ENCODE measurements at places on chromosomes 13 and 19.

DNA sequence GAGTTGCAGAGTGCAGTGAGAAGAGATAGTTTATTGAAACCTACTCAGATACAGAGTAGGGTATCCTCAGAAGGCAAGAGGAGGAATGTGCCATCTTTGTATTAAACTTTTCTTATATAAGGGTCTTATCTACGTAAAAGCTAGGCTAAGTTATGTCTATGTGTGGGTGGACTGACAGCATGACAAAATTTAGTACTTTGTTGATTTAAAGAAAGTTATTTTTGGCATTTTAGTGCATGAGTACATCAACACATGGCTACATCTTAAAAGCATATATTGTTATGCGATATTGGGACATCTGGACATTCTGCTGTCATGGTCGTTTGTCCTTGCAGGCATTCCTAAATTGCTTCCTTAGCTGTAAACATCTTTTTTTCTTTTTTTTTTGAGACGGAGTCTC lies 19.0 kb upstream of the ATP8A2 start:
- no peak for DNase-seq

DNA sequence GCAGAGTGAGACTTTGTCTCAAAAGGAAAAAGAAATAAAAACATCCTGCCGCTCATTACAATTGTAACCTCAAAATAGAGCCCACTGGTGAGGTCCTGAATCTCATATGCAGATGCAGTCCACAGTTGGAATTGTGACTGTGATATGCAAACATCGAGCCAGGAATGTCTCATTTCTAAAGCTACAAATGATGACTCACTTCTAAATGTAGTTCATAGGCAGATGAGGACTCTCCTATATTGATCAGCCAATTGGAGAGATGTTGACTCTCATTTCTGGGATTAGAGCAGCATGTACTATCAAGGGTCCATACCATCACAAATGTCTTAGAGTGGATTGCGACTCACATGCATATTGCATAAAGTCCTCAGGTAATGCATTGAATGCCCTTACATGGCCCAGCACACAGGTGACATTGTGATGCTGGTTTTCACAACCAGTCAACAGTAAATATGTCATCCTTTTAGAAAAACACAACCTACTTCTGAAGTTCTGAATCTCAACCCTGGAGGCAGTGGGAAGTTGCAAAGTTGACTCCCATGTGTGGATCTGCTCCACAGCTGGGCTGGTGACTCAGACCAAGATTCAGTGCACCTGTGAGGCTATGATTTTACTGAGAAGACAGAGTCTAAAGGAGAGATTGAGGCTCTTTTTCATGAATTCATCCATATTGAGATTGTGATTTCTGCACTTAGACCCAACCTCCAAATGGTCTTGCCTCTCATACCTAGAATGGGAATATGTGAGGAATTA lies 16.9 kb upstream of the ZNF254 start:
- DNase-seq = no peak

DNA sequence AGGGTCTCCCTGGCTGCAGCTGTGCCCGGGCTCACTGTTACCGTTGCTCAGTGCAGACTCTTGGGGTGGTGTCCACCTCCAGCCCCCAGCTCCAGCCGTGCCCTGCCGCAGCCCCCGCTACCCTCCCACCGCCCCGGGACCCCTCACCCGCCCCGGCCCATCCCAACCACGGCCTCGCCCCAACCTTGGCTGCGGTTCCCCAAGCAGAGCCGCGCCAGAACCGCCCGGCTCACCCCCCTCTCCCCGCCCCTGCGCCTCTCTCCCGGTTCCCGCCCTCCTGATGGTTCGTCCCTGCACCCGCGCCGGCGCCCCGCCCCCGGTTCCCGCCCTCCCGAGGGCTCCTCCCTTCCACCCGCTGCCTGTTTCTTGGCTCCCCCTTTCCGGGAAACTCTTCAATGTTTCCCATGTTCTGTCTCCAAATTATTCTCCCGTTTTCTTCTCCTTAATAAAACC lies 40.3 kb downstream of the ANKRD10 start:
- DNase-seq = peak; percentile 17

- peak; percentile 70 for DNase-seq
These were observed 6.4 kb downstream of the ANGPTL6 start for GRCh38 chr19:10095948-10096614.

DNA sequence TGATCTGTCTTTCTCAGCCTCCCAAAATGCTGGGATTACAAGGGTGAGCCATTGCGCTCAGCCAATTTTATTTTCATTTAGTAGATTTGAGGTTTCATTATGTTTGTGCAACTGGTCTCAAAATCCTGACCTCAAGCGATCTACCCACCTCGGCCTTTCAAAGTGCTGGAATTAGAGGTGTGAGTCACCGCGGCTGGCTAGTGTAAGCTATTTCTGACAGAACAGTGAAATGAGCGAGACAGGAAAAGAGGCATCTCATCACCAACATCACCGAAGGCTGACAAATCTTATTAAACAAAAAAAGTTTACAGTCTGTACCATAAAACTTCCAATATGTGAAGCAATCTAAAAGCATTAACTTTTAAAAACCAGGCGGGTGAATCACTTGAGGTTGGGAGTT lies 12.2 kb upstream of the ZNF888 start:
- no peak for DNase-seq

- DNase-seq = no peak
These were observed 1078.9 kb downstream of the SLITRK1 start for GRCh38 chr13:82803341-82803740.

- no peak for DNase-seq
These were observed 81.2 kb downstream of the COL4A2 start for GRCh38 chr13:110388108-110388943.

DNA sequence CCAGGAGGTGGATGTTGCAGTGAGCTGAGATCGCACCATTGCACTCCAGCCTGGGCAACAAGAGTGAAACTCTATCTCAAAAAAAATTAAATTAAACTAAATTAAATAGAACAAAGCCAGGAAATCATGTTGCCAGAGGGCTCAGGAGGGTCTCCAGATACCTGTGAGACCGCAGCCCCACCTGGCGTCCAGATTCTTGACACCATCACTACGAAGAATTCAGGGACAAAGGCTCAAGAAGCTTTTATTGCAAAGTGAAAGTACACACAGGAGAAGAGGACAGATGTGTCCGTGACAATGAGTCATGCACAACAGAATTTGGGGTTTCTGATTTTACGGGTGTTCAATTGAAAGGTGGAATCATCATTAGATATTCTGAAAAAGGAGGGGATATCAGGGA lies 76.6 kb downstream of the STOML3 start:
- no peak for DNase-seq

- DNase-seq = no peak
These were observed 479.1 kb downstream of the FOXO1 start for GRCh38 chr13:40187324-40187795.

DNA sequence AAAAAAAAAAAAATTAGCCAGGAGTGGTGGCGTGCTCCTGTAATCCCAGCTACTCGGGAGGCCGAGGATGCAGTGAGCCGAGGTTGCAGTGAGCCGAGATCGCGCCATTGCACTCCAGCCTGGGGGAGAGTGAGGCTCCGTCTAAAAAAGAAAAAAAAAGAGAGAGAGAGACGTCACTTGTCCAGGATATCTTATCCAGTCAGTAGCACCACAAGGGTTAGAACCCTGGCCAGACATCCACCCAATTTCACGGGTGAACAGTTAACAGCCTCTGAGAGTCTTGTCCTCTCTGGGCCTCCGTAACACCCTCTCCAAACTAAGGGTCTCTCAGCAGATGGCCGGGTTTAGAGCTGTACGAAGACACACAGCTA lies 917 bp upstream of the CLPTM1 start:
- no peak for DNase-seq

- DNase-seq = no peak
These were observed 47.8 kb upstream of the KPNA3 start for GRCh38 chr13:49840266-49840665.

DNA sequence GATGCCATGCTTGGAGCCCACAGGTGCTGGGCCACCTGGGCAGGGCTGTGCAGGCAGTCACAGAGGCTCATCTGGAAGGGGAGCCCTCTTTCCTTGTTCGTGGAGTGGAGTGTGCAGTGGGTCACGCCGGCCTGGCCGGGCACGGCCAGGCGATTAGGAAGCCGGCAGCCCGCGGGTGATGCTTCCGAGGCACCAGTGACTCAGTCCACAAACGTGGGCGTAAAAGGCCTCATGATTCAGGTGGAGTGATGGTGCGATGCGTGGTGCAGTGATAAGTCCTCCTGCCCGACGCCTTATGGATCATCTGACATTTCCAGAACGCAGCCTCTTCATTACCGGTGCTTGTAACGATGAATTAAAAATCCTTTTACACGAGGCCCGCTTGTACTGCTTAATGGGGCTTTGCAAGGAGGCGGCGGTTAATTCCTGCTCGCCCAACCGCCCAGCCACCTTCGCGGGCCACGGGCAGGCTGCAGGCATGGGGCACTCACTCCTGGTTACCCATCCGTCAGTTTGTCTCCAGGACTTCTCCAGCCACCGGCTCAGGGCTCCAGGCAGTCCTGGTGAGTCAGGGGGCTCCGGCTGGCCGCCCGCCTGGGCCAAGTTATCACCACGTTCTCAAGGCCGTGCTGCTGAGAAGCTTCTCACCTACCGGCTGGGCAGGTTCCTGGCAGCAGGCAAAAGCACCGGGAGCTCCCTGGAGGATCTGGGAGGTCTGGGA lies 172.4 kb downstream of the KDM4B start:
- no peak for DNase-seq

GRCh38 chr19:4113398-4114088 lies 10.4 kb downstream of the MAP2K2 start:
- no peak for DNase-seq

DNA sequence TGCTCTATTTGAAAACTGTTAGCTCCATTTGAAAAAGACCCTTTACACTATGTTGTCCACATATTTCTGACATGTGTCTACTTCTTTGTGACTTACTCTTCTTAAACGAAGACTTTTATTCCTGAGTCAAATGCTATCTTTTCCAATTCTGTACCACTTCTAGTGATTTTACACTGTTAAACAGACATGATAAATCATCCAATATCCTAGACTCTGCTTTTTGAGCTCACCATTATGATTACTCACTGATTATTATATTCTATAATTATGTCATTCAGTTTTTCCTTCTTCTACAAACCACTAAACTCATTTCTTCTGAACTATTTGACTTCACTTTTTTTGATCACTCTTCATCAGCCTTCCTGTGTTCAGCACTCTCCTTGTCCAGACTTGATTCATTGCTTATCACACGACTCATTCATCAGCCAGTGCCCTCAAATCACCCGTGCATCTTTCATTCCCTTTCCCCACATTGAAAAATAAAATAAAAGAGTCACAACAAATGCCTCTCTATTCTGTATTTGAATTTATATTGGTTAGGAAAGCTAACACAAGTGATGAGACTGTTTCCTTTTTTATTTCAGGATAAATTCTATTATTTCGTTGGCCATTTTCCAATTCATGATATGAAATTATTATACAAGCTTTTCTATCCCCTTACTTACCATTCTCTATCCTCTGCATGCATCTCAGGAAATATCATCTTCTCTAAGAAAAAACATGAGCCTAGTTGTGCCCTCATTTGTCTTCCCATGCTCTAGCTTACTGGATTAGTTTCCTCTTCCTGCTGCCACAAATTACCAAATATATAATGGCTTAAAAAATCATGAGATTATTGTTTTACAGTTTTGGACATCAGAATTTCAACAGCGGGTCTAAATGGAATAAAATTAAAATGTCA lies 1482.1 kb upstream of the MIR17HG start:
- no peak for DNase-seq

DNA sequence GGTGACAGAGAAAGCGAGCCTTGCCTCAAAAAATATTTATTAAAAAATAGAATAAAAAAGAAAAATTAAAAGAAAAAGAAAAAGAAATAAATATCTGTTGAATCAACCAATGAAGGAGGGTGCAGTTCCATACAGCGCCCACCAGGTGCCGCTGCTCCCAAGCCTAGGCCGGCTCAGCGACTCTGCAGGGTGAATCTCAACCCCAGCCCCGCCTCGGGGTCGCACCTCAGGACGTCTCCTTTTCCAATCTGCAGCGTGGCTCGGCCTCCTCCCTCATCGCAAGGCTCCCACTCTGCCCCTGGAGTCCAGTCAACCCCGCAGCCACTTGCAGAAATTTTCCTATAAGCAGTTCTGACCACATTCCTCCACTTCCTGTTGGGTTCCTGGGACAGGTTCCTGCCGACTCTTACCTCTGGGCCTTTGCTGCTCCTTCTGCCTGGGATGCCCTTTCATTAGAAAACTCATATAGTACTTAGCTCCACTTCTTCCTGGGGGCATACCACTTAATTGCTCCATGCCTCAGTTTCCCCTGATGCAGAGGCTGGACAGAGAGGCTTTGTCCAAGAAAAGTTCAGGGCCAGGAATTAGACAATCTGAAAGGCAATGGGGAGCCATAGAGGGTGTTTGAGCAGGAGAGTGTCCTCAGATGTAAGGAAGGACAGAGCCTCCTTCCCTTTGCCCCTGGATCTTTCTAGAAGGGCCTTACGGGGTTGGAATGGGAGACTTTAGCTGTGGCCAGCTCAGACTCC lies 24.3 kb downstream of the NFILZ start:
- no peak for DNase-seq

GRCh38 chr19:13297023-13297422 lies 146.8 kb downstream of the IER2 start:
- DNase-seq = no peak

GRCh38 chr13:94007072-94007471 lies 472.4 kb downstream of the DCT start:
- no peak for DNase-seq

- DNase-seq = no peak
These were observed 114.8 kb downstream of the KATNAL1 start for GRCh38 chr13:30192320-30193093.

DNA sequence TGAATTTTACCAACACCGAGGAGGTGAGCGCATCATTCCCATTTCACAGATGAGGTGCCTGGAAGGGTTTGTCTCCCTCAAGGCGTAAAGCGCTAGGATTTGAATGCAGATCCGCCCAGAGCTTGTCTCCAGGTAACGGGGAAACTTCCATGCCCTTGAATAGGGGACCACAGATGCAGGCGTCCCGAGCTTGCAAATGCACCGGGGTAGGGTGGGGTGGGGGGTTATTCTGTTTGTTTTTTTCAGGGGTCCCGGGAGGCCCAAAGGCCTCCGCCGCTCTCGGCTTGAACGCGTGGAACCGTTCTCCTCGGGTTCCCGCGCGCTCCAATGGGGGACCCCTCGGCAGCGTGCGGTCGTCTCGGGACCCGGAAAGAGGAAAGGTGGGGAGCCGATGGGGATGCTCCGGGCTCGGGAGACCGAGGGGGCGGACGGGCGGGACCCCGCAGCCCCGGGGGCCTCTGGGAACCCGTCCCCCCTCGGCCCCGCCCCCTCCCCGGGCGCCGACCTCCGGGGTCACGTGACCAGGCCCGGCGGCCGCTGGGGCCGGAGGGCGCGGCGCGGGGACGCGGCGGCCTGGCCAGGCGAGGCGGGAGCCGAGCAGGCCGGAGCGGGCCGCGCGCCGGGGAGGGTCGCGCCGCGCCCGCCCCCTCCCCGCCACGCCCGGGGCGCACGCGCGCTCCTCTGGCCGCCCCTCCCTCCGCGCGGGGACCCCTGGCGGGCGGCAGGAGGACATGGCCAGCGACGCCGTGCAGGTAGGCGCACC lies at the start of gene PKN1:
Gene PKN1 (plus strand): TSS at position 516 of the 763 bp plus-strand sequence. CDS start 216 bp downstream, at position 732.
- DNase-seq = no peak

DNA sequence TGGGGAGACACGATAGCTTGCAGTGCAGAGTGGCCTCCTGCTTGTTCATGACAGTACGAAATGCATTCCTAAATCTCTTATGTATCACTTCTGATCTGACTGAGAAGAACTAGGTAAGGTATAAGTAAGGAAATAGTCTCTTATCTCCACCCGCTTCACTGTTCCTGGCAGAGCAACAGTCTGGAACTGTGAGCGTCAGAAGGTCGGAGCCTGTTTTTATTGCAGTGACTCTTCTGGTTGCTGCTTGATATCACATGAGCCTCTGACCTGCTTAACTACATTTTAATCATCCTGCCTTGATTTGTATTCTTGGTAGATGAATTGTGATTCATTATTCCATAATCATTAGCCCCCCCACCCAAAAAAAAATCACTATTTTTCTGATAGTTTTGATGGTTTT lies 69.0 kb downstream of the COL4A2 start:
- no peak for DNase-seq
